ENCODE measurements at places on chromosomes 7 and 10.

GRCh38 chr7:27202018-27202861, 2.3 kb upstream of the HOXA13 start:
- no peak for DNase-seq

GRCh38 chr10:29005988-29006387, 282.9 kb upstream of the LYZL1 start:
- DNase-seq: no peak

GRCh38 chr7:70349819-70350218, 751.5 kb downstream of the AUTS2 start:
- DNase-seq: no peak

- DNase-seq: no peak
Measured at GRCh38 chr10:102727037-102727818, 12.8 kb downstream of the SFXN2 start.

DNA sequence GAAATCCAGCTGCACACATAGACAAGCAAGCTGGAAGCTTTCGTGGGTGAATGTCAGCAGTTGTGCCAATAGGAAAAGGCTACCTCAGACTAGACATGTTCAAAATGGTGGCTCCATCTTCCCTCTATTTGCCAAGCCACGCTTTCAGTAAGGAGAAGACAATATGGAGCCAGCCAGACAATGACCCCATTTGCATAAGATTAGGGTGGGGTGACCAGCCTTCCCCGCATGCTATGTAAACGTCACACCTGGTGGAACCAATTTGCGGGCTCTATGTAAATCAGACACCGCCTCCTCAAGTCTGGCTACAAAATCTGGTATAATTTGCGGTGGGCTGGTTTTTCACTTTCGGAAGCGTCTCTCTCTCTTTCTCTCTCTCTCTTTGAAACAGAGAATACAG, 297.4 kb upstream of the PCDH15 start:
- DNase-seq: no peak

DNA sequence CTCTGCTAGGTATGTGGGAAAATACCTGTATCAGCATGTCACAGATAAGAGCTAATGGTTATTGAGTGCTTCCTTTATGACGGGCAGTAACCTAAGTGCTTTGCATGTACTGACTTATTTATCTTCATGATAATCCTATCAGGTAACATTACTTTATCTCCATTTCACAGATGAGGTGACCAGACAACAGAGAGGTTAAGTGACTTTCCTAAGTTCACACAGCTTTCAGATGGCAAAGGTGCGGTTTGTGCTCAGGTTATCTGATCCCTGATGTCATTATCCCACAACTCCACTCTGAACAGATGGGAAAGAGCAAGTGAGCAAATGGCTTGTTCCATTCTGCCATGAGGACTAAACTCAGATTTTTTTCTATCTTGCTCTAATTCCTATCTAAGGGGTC, 217.0 kb upstream of the PODXL start:
- no peak for DNase-seq

- DNase-seq: no peak
Measured at GRCh38 chr10:43680035-43680434, 31.4 kb upstream of the ZNF32 start.

GRCh38 chr7:40135317-40135610, 459 bp downstream of the SUGCT start:
- DNase-seq: no peak

DNA sequence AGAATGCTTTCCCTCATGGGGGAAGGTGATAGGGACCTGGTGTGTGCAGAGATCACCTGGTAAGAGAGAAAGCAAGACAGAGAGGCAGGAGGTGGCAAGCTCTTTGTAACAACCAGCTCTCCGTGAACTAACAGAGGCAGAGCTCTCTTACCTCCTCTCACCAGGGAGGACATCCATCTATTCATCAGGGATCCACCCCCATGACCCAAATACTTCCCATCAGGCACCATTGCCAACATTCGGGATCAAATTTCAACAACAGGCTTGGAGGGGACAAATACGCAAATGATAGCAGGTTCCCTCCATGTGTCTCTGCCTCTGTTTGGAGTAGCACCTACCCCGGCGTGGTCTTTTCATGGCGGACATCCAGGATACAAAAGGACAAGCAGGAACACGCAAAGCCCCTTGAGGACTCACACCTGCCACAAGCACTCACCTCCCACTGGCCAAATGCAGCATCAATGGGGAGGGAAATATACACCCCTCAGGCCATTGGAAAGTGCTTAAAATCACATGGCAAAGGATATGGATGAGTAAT, 431.2 kb upstream of the AUTS2 start:
- DNase-seq: no peak

- no peak for DNase-seq
Measured at GRCh38 chr7:53835301-53835700, 706.9 kb upstream of the VSTM2A start.

DNA sequence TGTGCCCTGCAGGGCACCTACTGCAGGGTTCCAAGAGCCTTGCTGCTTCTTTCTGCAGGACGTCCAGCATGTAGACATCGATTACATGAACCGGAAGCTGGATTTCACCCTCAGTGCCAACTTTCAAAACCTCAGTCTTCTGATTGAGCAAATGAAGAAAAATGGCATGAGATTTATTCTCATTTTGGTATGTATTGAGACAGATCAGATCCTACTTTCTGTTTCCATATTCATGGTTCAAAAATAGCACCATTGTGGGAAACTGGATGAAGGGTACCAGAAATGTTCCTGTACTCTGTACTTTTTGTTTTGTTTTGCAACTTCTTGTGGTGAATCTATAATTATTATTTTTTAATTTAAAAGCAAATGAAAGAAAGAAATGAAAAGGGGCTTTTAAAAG, 64.1 kb downstream of the MGAM2 start:
- no peak for DNase-seq

DNA sequence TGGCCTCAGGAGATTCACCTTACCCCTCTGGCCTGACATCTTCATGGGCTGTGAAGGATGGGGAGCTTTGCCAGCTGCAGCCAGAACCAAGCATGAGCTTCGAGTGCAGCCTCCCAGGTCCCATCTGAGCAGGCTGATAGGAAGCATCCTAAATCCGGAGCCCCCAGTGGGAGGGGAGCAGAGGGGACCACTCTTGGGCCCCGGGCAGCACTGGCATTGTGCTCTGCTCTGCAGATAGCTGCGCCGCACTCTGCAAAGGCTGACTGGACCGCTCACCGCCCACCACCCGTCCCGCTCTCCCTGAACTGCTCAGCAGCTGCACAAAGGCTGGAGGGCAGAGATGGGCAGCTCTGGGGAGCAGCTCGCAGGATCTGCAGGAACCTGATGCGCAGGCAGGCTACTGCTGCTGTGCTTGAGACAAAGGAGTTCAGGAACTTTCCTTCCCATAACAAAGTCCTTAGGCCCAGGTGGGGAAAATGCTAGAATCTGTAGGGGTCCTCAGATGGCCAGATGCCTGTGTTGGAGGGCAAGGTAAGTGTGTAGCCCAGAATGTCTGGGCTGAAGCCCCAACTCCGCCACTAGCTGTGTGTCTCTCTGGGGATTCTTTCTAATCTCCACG, 51.8 kb downstream of the ARHGAP22 start:
- no peak for DNase-seq

- DNase-seq: no peak
Measured at GRCh38 chr10:30758338-30758737, 128.8 kb upstream of the LYZL2 start.

- no peak for DNase-seq
Measured at GRCh38 chr7:2826771-2827170, 17.3 kb downstream of the GNA12 start.

DNA sequence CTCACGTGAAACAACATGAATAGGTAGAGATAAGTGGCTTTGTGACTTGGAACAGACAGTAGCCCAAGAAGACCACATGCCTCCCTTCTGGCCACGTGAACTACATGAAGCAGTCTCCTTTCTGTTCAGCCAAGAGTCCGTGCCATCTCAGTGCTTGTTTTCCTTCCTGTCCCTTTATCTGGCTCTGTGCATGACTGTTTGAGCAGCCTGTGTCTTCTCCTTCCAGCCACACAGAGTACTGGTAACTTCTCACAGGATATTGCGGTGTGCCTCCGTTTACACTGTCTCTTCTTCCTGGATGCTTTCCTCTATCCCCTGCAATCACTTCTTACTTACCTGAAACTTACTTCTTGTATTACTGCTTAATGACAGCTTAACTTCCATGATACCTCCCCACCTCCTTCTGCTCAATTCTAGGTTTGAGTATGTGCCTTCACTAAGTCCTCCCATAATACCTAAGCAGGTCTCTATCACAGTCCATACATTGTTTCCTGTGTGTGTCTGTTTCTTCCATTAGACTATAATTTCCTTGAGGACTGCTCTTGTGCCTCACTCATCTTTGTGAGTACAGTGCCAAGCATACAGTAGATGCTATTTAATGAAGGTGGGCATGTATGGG, 748.7 kb downstream of the AUTS2 start:
- no peak for DNase-seq

DNA sequence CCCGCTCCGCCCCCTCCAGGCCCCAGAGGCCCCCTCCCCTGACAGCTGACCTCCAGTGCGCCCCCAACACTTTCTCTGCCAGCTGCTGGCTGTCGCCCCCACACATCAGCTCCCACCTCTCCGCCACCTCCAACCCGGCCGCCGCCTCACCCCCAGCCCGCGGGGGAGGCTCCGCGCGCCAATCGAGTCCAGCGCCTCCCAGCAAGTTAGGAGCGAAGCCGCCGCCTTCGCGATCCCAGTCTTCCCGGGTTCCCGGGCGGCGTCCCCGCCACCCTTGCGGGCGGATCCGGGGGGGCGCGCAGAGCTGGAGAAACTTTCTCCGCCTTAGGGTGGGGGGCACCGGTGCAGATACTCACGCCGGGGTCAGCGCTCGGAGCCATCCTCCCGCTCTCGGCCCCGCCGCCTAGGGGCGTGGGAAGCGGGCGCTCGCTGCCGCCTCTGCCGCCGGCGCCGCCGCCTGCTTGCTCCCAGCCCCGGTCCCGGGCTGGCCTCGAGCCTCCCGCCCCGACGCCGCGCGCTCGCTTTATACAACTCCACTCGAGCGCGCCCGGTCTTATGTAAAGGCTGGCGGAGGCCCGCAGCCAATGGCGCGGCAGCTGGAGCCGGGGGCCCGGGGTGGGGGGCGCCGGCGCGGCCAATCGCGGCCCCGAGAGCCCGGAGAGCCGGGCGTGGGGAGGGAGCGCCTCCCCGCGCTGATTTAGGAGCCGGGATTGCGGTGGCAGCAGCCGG, at the start of gene CRTAC1:
Gene CRTAC1 (minus strand): TSS at position 529 of the 729 bp plus-strand sequence. CDS start 149 bp downstream, at position 380.
- DNase-seq: no peak

GRCh38 chr10:129744134-129745111, 219.7 kb downstream of the EBF3 start:
- no peak for DNase-seq
